ENCODE measurements at places on chromosomes 6 and 20. TPM values are rescaled to one million over a fixed set of nuclear protein-coding genes. Genes with fewer than 3 reads are reported as not detected.

DNA sequence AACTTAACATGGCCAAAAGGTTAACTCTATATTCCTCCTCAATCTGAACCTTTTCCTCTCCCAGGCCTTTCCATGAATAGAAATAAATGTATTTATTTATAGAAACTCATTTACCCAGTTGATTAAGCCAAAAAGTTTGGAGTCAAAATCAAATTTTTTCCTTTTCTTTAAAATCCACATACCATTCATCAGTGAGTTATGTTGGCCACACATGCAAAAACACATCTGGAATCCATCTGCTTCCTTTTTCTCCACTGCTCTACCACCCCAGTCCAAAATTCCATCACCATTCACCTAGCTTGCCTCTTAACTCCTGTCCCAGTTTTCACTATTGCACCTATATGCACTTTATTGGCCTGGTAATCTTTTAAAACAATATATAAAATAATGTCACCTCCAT lies 62.4 kb upstream of the TMEM200A start:
- no peak for DNase-seq

DNA sequence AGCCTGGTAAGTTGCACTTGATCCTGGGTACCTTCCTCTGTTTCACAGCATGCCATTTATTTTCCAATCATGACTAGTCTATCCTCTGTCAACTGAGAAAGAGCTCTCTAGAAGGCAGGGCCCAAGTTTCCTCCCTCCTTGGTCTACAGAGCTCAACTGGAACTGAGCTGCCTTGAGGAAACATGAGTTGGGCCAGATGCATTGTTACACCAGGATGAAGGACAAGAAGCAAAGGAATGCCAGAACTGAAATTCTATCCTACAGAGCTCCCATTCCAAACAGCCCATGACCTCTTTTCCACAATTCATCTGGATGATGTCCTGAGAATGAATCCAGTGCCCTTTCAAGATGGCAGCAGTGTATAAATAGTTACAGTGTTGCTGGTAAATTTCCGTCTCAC lies 66.7 kb upstream of the E2F3 start:
- no peak for DNase-seq

Gene IMPG1
- not detected for total RNA-seq

Gene FLRT3
- not detected for total RNA-seq

- DNase-seq: peak; percentile 35
Measured at GRCh38 chr6:28922004-28922820, 1.6 kb downstream of the TRIM27 start.
